Suppressor macrophage treated with lipopolysaccharide for 4 hours (primary cell): ENCODE measurements at places on chromosomes 7 and 10.

- DNase-seq: no peak
Measured at GRCh38 chr10:132667342-132668047, 118.5 kb downstream of the NKX6-2 start.

GRCh38 chr7:41574377-41574776 lies 128.5 kb downstream of the INHBA start:
- DNase-seq: peak; percentile 10

DNA sequence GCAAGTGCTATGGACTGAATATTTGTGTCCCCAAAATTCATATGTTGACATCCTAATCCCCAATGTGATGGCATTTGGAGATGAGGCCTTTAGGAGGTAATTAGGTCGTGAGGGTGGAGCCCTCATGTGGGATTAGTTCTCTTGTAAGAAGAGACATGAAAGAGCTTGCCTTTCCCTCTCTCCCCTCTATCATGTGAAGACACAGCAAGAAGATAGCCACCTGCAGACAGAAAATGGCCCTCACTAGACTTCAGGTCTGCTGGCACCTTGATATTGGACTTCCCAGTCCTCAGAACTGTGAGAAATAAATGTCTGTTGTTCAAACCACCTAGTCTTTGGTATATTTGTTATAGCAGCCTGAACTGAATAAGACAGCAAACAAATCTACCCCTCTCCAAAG lies 75.1 kb upstream of the TBX20 start:
- DNase-seq: no peak

DNA sequence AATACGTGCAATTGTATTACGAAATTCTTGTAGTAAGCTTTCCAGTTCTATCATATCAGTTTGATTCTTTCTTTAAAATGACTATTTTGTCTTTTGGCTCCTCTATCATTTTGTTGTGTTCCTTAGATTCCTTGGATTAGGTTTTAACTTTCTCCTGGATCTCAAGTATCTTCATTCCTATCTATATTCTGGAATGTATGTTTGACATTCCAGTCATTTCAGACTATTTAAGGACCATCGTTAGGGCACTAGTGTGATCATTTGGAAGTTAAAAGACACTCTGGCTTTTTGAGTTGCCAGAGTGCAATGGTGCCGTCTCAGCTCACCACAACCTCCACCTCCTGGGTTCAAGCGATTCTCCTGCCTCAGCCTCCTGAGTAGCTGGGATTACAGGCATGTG lies 45.7 kb upstream of the SFTPD start:
- DNase-seq: no peak

GRCh38 chr10:70052462-70053217 lies at the start of gene MACROH2A2:
Gene MACROH2A2 (plus strand): TSS chr10:70052846. CDS start chr10:70075659, 22,813 bp downstream.
- peak; percentile 69 for DNase-seq

- DNase-seq: no peak
Measured at GRCh38 chr7:1885465-1886226, 215.6 kb downstream of the ELFN1 start.

DNA sequence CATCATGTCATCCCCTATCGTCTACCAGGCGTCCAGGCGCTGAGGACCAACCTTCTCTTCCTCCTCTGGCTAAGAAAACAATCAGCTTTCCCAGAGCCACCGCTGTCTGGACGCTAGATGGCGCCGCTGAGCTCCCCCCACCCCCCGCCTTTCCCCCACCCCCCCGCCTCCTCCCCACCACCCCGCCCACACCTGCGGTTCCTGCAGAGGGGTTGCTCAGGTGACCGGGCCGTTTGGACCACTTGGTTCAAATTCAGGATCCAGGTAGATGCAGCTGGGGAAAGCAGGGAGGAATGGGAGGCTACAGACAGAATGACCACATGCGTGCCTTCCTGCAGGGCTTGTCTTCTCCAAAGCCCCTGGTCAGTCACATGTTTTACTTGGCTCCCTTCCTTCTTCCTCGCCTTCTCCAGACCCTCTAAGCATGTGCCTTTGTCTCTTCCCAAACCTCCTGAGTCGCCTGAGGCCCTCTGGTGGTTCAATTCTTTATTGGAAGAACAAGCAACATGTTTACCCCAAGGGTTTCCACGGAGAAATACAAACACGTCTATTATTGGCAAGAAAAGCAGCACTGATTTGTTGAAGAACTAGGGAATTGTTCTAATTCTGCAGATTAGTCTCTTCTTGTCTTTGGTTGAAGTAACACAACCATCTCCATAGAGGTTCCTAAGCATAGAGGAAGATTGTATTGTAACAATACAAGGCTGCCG lies 24.7 kb downstream of the AOC1 start:
- peak; percentile 76 for DNase-seq

GRCh38 chr7:156515911-156516790 lies 124.4 kb upstream of the RNF32 start:
- no peak for DNase-seq

- DNase-seq: no peak
Measured at GRCh38 chr10:15121707-15122106, 24.6 kb downstream of the RPP38 start.

GRCh38 chr10:97744405-97745035 lies 7.6 kb downstream of the ZFYVE27 start:
- DNase-seq: no peak

DNA sequence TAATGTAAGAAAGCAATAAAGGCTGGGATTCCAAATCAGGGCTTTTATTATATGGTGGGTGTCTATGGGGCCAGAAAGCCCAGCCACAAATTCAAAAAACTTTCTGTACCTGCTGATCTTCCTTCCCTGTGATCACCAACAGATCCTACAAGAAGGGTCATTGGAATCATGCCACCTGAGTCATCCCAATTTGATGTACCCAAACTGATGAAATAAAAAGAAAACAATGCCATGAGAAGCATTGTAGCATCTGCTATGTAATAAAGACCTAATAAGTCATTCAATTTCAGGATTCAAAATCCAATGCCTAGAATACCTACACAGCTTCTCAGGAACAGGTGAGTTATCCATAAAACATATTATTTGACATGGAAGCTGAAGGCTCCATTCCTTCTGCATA lies 228.8 kb downstream of the DKK1 start:
- no peak for DNase-seq

GRCh38 chr7:51290702-51291540 lies 25.7 kb downstream of the COBL start:
- no peak for DNase-seq

GRCh38 chr10:119652361-119652730 lies 1.2 kb downstream of the BAG3 start:
- DNase-seq: peak; percentile 52

- no peak for DNase-seq
Measured at GRCh38 chr10:6748029-6748428, 168.0 kb upstream of the PRKCQ start.

DNA sequence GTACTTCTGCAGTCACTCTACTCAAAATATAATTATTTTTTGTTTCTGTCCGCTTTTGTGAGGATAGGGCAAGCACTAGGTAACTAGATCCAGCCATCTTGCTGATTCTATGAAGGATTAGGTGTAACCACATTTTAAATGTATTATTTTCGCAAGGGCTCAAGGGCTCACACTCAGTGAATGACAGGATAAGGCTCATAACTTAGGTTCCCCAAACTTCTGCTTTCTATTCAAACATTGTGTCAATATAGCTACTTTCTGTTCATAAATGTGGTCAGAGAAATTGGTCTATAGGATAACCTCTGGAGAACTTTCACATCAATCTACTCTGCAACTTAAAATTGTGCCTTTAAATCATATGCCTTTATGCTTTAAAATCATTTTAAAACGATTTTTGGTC lies 1141.2 kb downstream of the SORCS1 start:
- no peak for DNase-seq

DNA sequence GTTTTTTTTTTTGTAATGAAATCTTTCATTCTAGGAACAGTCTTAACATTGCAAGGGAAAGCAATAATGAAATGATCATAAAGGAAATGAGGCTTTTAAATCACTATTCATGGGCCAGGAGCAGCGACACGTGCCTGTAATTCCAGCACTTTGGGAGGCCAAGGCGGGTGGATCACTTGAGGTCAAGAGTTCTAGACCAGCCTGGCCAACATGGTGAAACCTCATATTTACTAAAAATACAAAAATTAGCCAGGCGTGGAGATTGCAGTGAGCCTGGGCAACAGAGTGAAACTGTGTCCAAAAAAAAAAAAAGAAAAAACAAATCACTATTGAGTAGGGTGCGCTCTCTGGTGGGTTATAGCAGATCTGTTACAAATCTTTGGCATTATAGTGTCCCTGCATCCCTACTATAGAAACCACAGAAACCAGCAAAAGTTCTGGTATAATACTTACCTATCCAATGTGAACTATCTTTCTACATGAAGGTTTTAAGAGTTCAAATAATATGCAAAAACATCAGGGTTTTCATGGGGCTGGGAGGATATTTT lies 72.1 kb downstream of the GLI3 start:
- DNase-seq: no peak

DNA sequence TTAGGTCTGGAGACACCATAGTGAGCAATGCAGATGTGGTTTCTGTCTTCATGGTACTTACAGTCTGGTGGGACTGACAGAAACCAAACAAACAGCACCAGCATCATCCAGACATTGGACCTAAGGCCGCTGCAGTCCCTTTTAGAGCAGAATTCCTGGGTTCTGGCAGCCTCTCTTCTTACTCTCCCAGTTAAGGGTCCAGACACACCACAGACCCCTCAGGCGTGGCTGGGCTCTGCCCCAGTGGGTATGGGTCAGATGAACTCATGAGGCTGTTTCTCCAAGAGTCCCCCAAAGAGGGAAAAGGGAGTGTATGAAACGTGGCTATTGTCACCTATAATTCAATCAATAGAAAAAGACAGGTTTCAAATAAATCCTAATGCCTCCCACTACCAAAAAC lies 31.3 kb downstream of the PRLHR start:
- DNase-seq: no peak

GRCh38 chr7:123070702-123071286 lies 75.3 kb upstream of the TAS2R16 start:
- DNase-seq: no peak

- DNase-seq: no peak
Measured at GRCh38 chr10:47317251-47317650, 5.0 kb upstream of the GDF2 start.

GRCh38 chr10:119205894-119206602 lies 1.3 kb upstream of the GRK5 start:
- peak; percentile 54 for DNase-seq

- DNase-seq: no peak
Measured at GRCh38 chr7:105639667-105640493, 58.6 kb upstream of the EFCAB10 start.

DNA sequence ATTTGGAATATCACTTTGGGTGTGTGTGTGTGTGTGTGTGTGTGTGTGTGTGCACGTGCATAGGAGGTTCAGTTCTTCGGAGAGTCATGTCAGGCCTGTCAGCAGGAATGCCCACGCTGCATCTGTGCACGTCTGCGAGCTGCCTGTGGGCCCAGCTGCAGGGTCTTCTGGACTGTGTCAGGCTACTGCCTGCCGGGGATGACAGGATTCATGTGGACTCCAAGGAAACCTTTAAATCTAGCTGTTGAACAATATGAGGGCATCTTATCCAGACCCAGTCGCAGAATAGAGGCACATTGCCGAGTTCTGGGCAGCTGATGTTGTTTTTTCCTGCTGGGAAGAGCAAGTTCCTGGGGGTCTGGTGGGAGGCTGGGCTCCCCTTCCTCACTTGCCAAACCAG lies 19.0 kb downstream of the AQP1 start:
- DNase-seq: no peak

DNA sequence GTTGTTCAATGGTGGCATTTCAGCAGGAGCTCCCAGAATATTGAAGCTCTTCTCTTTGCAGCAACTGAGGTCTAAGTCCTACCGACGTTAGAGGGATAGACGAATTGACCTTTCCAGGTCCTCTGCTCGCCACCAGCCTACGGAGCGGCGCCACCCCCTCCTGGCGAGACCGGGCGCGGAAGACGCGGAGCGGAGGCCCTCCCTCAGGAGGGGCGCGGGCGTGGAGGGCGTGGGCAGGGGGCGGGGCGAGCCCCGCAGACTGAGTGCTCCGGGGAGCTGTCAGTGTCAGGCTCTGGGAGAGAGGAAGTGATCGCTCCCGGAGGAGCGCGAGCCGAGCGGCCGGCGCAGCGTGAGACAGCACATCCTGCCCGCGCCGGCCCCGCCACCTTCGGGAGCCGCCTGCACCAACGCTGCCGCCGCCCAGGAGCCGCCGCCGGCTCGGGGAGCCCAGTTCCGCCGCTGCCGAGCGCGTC lies at the start of gene DYNC1I1:
Gene DYNC1I1, plus strand, starts transcription at position 257 of the 473 bp plus-strand sequence. CDS start 32,176 bp downstream, outside the sequence.
- DNase-seq: peak; percentile 73

GRCh38 chr7:70944516-70944915 lies 187.4 kb upstream of the GALNT17 start:
- DNase-seq: no peak

DNA sequence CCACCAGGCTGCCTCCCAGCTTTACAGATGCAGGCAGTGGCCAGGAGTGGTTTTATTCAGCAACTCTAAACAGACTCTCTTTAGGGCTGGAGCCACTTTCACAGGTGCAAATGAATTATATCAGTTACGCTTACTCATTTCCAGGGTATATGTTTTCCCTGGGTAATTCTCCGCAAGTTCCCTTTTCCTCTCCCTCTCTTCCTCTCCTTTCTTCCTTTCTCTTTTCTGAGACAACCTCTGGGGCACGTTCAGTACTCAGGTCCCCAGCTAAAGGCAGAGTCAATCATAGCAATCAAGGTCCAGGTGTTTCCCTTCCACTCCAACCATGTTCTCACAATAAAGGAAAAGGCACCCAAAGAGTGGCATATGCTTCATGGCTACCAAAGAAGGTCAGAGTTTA lies 41.3 kb downstream of the PDLIM1 start:
- DNase-seq: no peak

GRCh38 chr10:10438335-10439100 lies 579.2 kb upstream of the CELF2 start:
- DNase-seq: no peak

DNA sequence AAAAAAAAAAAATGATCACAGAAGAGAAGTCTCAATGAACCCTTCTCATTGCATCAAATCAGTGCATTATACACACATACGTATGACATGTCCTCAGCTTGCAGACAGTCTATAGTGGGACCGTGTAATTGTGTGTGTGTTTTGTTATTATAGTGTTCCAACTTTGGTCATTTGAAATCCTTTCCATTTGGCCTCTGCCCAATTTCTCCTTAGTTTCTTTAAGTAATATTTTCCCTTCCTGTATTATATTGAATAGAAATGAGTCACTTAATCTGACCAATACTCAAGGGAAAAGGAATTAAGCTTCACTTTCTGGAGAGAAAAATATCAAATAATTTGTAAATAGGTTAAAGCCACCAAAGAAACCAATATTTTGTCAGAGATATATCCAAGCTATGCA lies 415.5 kb upstream of the SORCS1 start:
- DNase-seq: no peak

- DNase-seq: no peak
Measured at GRCh38 chr7:125033506-125033905, 103.9 kb upstream of the POT1 start.
